ENCODE measurements at places on chromosomes 5 and 9.

DNA sequence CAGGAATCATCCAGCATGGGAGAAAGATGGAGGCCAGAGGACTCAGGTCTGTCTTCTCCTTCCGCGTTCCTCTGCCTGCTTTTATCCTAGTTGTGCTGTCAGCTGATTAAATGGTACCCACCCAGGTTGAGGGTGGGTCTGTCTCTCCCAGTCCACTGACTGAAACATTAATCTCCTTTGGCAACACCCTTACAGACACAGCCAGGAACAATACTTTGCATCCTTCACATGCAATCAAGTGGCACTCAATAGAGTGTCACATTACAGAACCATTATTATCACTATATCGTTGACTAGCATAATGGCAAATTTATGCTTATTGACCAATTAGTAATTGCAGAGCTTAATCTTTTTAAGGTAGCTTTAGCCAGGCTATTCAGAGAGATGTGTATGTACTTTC is 64.8 kb downstream of the UNC13B start:
- no peak for DNase-seq

DNA sequence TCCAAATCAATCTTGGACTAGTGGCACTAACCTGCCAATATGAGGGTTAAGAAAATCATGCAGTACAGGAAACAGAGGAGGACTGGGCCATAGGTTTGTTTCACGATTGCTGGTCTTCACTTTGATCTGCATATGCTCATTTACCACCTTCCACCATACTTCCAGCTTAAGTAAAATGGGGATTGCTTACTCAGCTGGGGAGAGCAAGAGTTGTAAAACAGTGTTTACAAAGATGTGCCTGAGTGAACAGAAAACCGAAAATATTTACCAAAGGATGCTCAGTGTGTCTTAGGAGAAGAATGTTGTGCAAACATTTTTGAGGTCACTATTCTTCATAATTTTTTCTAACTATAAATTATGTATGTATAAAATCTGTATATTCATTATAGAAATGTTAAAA is 65.1 kb upstream of the DNAH5 start:
- no peak for DNase-seq

DNA sequence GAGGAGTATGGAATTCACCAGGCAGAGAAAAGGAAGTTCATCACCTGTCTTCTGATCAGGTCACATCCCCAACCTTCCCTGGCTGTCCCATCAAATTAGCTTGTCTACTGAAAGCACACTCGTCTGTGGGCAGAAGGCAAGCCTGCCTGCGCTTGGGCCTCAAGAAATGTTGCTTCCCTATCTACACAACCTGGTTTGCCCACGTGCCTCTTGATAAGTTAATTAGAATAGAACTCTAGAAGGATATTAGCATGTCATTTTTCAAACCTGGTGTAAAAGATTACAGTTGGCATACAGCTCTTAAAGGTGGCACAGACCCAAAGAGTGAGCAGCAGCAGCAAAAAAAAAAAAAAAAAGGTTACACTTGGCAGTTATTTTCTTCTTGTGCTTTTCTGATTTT is 5.1 kb downstream of the TTC23L start:
- DNase-seq = no peak

GRCh38 chr9:33676746-33677505 is 118.4 kb upstream of the PRSS3 start:
- peak; percentile 10 for DNase-seq

DNA sequence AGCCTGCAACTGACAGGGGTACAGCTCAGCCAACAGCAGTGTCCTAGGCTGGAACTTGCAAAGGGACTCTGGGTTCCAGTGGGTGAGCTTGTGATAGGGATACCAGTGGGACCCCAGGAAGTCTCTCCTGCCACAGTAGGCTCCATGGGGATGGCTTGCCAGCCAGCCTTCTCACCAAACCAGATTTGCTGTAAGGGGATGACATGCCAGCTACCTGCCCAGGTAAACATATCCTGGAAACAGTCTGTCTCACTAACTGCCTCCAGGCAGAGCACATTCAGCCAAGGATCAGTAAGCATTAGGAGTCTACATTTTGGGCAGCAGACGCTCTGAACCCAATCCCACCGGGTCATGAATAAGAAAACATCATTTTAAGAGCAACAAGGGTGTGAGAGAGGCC is 49.9 kb downstream of the SIL1 start:
- no peak for DNase-seq

GRCh38 chr5:34996261-34996660 is 51.5 kb downstream of the AGXT2 start:
- no peak for DNase-seq

DNA sequence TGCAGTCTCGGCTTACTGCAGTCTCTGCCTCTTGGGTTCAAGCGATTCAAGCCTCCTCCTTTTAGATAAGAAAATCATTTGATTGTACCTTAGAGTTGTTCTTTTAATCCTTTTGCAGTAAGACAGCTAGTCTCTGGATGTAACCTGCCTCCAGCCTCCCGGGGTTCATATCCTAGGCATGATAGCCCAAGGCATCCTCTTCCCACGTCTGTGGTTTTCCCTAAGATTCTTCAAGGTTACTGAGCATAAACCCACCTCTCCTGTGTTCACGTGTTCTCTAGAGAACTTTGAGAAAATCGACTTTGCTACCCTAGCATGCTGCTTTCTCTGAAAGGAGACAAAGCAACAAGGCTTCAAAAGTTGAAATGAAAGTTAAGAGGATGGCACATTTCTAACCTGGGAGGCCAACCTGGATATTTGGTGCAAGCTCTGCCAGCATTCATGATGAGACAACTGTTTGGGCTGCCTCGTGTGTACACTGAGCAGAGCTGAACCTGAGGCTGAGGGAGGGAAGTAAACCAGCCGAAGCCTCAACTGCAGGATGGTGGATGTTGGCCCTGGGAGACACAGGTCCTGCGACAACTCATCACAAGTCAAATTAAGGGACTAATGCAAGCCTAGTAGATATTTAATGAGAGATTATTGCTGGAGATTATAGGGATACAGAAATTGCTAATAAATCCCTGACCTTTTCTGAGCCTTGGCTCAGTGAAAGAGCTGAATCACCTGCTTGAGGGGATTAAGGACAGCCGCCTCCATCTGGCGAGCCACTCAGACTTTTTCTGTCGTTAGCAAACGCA is 261.8 kb downstream of the ARHGAP26 start:
- no peak for DNase-seq

DNA sequence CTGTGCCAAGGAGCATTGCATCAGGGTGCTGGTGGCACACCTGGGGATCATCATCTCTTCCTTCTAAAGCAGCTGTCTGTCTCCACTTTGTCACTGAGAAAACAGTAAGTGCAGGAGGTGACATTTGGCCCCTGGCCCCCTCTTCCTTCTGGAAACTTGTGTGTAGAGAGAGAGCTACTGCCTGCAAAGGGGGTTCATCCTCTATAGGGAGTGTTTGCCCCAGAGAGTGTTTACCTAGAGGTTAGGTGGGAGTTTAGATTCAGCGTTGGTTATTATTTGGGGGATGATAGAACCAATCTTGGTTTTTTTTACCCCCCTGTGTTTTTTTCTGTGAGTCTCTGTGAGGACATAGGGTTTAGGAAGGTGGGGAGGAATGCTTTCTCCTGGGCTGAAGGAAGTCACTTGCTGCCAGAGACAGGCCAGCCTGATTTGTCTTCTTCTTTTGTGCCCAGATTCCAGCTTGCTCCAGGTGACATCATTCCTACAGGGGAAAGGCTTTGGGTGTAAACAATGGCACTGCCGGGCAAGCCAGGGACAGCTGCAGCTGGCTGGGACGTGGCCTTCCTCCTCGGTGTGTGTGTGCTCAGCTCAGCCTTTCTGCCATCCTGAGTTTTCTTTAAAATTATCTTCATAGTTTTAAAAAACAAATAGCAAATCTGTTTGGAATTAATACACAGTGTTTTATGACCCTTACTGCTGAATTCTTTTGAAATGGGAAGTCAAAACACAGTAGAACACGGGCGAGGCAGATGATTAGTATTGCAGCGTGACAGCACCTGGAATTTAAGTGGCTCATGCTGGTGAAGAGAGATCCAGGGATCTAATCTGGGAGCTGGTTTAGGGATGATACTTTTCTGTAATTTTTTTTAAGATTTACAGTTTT is 24.5 kb downstream of the PRRC2B start:
- DNase-seq = no peak

DNA sequence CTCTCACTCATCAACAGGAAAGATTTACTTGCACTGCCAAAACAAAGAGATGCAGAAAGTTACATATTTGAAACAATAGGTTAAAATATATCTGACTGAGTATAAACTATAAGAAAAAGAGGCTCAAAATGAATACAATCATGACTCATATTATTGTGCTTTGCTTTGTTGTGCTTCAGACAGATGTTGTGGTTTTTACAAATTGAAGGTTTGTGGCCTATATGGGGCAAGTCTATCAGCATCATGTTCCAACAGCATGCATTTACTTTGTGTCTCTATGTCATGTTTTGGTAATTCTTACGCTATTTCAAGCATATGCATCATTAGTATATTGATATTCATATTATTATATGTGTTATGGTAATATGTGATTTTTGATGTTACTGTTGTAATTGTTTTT is 330.0 kb downstream of the PRR16 start:
- no peak for DNase-seq

DNA sequence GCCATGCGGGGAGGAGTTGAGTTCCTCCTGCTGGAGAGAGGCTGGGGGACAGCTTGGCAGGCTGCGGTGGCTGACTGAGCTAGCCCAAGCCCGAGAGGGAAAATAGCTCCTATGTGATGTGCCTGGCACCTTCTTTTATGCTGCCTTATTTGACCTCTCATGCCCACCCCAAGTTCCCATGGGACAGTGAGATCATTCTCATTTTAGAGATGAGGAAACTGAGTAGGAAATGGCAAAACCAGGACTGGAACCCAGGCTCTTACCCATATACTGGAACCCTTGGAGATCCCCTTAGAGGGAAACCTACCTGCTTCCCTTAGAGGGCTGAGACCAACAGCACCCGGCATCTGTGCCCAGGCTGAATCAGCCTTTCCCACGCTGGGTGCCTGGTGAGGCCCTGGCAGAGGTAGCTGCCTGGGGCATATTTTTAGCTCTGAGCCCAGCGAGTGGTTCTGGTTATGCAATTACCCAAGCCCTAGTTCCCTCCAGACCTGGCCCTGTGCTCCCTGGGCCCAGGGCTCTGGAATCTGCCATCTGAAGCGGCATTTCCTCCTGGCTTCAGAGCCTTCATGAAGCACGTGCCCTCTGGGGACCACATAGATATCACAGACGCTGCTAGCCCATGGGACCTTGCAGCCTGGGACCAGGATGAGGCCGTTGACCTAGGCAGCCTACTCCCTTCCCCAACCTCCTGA is 23.6 kb downstream of the COL27A1 start:
- DNase-seq = no peak

- no peak for DNase-seq
These were observed 1279.5 kb downstream of the CDH12 start for GRCh38 chr5:21573416-21574314.

GRCh38 chr5:180535573-180535972 is 41.4 kb downstream of the CNOT6 start:
- DNase-seq = no peak

DNA sequence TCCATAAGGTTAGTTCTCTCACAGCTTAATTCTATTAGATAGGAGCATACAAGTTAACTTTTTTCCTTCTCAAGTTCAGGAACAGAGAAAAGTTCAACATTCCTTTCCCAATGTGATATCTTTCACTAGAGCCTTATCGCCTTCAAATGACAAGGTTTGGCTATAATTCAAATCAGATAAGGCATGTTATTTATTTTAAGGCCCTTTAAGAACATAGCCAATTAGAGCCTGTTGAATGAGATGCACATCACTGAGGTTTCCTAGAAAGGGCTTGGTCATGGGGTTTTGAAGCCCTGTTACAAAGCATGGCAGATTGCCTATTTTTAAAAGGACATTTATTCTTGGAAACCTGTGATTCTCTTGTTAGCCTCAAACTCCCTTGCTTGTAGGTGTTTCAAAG is 123.4 kb downstream of the BASP1 start:
- no peak for DNase-seq

GRCh38 chr5:102450313-102450990 is 48.3 kb downstream of the SLCO6A1 start:
- DNase-seq = no peak

GRCh38 chr5:179270581-179271427 is 74.5 kb downstream of the ADAMTS2 start:
- no peak for DNase-seq

DNA sequence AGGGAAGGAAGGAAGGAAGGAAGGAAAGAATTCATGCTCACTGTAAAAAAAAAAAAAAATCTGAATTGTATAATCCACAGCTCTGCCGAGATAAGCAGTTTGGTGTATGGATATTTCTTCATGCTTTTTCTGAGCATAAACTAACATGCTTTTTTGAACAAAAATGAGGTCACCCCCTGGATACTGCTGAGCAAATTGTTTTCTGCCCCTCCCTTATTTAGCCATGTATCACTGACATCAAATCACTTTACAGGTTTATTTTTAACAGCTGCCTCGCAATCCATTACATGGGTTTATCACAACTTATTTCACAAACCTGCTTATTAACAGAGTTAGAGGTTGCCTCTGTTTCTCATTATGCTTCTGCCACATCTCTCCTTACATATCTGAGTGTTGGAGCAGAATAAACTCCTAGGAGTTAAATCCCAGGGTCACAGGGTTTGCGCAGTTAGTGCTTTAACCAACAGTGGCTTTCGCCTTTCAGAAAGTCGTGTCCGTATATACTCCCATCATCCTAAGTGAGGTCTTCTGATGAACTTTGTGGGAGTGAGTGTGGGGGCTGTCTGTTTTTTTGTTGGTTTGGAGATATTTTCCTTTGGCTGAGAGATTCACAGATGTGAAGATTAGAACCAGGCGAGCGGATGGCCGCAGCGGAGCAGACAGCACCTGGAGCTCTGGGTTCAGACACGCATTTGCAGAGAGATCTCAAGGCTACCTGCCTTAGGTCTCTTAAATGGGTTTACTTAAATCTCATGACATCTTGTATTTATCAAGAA is 57.7 kb downstream of the AK8 start:
- DNase-seq = no peak

GRCh38 chr5:136749016-136749415 is 383.7 kb upstream of the TRPC7 start:
- no peak for DNase-seq

- DNase-seq = no peak
These were observed 261.5 kb downstream of the NSG2 start for GRCh38 chr5:174307031-174307408.

- DNase-seq = no peak
These were observed 32.9 kb downstream of the SEMA4D start for GRCh38 chr9:89465001-89465451.

GRCh38 chr9:89498852-89499480 is 1.1 kb upstream of the SEMA4D start:
- no peak for DNase-seq
